ENCODE measurements at places on chromosomes 4 and X.

GRCh38 chrX:9825966-9826365, 39.7 kb downstream of the SHROOM2 start:
- DNase-seq = no peak

- no peak for DNase-seq
Measured at GRCh38 chr4:153521478-153521877, 55.3 kb downstream of the TMEM131L start.

DNA sequence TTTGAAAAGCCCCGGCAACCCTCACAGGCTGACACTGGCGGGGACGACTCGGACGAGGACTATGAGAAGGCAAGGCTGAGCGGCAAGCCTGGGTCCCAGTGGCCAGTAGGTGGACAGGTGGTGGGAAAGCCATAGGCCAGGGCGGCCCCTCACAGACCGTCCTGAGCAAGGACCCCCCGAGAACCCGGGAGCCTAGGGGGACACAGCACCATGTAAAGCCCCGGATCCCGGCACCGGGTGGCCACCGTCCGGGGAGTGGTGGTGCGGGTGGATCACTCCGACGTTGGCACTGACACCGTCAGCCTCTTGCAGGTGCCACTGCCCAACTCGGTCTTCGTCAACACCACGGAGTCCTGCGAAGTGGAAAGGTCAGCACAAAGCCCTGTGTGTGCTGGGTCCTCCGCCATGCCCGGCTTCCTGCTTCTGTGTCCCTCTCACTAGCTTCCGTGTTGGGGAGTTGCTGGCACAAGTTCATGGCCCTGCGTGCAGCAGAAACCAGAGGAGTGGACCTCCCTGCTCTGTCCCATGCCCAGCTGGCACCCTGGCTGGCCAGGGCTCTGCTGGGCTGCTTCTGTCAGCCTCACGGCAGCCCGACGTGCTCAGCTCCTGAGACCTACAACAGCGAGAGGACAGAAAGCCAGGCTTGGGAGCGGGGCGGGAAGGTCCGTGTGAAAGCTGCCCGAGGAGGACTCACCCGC, 11.9 kb upstream of the ADD1 start:
- DNase-seq = no peak

GRCh38 chr4:115126491-115126890, 13.1 kb upstream of the NDST4 start:
- no peak for DNase-seq

DNA sequence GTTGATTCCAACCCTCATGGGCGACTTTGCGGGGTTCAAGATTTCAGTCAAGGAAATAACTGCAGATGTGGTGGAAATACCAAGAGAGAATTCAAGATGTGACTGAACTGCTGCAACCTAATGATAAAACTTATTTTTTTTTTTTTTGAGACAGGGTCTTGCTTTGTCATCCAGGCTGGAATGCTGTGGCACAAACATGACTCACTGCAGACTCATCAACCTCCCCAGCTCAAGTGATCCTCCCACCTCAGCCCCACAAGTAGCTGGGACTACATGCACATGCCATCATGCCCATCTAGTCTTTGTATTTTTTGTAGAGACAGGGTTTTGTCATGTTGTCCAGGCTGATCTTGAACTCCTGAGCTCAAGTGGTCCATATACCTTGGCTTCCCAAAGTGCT, 19.5 kb upstream of the WDFY3 start:
- no peak for DNase-seq

DNA sequence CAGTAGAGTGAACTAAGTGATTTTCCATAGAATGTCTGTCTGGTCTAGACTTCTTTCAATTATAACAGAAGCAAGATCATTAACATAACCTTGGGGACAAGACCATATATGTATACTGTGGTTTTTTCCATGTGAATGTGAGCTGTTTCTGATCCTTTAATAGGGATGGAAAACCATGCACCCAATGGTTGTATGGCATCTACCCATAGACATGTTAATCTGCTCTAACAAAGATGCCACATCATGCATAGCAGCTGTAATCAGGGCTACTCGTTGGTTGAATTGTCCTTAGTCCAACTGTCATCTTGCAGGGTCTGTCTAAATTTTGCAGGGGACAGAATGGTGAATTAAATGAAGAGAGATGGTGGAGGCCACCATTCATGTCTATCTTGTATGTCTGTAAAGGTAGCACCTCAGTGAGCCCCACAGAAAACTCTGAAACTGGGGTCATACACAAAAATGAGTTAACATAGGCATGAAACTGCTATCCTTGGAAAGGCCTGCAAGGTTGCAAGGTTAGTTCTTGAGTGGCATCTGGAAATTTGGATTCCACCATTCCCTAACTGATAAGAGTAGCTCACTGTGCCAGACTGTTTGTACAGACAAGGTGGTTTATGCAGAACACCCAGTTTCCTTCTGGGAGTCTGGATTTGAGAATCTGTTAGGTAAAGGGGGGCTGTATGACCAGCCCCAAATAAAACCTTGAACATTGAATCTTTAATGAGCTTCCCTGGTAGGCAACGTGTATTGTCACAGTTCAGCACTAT, 16.5 kb downstream of the THAP6 start:
- DNase-seq = no peak

- DNase-seq = no peak
Measured at GRCh38 chrX:66016905-66017658, 22.8 kb downstream of the VSIG4 start.

DNA sequence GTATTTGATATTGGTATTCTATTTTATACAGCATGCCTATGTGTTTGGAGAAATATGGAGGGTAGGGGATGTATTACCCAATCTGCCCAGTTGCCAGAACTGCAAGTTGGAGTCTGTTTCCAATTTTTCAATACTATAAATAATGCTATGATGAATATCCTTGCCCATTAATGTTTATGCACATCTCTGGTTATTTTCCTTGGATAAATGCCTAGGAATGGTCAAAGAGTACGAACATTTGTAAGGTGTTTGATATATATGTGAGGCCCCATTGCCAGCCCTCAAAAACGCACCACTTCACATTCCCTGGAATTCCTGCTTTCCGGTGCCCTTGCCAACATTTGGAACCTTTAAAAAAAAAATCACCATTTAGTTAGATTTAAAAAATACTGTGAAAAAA, 34.3 kb downstream of the CLDN34 start:
- no peak for DNase-seq

DNA sequence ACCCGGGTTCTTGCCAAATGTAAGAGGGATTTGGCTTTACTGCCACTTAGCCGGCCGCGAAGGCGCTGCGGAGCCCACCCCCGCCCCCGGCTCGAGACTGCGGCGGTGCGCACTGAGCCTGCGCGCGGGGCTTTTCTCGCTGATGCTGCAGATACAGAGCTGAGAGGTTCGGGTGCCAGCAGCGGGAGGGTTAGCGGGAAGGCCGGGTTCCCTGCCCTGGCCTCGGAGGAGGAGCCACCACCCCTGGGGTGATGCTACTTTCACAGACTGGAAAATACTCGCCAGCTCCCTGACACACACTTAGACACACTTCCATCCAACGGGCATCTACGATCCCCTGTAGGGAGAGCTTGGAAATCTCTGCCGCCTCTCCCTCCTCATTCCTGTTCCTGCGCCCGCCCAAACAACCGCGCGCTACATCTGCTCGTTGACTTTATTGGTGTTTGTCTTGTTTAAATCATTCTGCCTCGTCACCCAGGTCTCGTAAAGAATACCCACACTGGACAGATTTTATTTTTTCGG, 2.1 kb upstream of the PCDH7 start:
- DNase-seq = no peak

GRCh38 chr4:74087481-74087880, 11.5 kb downstream of the CXCL2 start:
- no peak for DNase-seq

- no peak for DNase-seq
Measured at GRCh38 chr4:130080872-130081451, 985.0 kb downstream of the C4orf33 start.

DNA sequence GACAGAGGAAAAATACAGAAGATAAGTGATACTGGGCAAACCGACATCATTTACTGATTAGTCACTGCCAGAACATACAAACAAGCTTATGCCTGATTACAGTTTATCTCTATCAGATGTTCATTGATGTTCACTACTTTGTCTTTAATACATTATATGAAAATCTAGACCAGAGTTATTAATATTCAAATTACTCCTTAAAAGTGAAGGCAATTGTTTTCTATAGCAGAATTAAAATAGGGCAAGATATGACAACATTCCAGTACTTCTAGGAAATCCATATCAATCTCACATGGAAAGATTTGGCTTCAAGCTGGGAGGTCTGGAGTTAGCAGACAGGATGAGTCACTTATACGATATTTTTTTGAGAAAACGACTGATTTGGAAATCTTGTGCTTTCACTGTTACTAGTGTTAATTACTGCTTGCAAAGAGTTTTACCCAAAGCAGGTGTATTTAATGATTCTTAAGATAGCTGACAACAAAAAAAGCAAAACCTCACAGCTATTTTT, 31.8 kb downstream of the HPGD start:
- no peak for DNase-seq

DNA sequence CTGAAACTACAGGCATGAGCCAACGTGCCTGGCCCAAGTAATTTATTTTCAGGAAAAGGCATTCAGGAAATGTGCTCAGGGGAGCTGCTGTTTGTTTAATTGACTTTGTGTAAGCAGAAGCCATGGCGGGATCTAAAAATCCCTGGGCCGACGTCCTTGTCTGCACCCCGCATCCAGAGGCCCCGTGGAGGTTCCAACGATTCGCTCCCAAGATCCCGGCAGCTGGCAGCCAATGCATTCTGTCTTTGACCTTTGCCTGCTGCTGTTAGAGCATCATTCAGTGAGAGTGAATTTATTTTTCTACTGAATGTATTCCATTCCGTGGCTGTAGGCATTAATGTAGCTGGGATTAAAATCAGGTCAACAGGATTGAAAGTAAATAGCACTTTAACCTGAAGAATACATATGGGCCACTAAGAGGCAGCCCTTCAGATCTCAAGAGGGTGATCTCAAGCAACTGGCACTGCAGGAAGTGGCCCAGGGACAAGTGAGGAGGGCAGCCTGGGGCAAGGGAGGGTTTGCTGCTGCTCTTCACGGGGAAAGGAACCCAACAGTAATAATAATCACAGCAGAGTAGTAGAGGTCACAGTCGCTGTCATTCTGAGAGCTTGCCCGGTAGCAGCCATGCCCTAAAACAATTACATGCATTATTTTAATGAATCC, 75.2 kb downstream of the PSAPL1 start:
- DNase-seq = no peak

- DNase-seq = no peak
Measured at GRCh38 chrX:16601885-16602284, 48.1 kb upstream of the S100G start.

DNA sequence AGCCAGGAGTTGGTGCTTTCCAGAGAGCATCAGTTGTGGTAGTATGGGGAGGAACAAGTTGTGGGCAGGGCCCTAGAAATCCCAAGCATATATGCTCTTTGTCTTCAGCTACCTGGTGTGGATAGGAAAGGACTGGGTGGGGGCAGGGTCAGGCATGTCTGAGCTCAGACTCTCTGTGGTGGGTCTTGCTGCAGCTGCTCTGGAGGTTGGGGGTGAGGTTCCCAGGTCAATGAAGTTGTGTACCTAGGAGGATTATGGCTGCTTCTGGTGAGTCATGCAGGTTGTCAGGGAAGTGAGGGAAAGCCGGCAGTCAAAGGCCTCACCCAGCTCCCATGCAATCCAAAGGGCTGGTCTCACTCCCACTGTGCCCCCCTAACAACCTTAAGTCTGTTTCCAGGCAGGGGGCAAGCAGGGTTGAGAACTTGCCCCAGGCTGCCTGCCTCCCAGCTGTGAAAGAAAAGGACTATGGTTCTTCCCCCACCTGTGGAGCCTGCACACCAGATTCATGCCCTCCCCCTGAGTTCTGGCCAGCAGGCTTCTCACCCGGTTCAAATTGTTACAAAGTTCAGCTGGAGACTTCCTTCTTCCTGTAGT, 30.4 kb upstream of the QRFPR start:
- no peak for DNase-seq

DNA sequence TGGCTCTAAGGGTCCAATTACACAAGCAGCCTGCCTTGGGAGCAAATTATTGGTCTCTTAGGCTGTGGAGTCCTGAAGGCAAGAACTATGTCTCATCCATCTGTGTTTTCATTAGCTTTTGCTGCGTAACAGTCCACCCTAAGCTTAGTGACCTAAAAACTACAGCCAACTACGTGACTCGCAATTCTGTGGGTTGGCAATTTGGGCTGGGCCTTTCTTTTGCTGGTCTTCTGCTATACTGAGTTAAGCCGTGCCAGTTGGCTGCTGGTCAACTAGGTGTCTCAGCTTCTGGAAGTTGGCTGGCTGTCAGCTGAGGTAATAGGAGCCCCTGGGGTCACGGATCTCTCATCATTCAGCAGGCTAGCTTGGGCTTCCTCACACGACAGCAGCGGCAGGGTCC, 205.6 kb upstream of the S100G start:
- no peak for DNase-seq

DNA sequence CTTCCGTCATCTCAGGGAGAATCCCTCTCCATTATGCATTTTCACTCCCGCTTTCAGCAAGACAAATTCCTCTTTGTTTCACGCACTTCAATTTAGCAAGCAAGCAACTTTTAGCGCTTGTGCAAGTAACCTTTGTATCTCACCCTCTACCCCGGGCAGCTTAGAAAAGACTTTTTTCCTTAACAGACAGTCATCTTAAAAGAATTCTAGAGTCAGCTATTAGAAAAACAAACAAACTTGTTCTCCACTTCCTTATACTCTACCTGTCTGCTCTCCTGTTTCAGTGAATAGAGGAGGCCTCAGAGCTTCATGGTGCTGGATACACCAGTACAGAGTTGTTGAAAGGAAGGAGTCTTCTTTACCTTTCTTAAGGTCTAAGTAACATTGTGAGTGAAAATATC, 12.1 kb downstream of the TIGD2 start:
- no peak for DNase-seq

DNA sequence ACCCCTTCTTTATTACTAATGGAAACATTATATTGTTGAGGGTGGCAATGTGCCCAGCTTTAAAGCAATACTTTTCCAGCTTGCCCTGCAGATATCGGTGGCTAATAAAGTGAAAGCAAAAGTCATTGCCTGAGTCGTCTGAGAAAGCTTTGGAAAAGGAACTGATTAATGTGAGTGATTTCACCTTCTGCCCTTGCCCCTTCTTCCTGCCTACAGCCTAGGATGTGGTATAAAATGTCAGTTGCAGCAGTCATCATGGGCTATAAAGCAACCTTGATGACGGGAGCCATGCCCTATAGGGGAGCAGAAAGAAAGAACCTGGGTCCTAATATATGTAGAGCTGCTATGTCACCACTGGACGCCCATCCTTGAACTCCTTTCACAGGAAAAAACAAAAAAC, 132.4 kb upstream of the USP9X start:
- no peak for DNase-seq

DNA sequence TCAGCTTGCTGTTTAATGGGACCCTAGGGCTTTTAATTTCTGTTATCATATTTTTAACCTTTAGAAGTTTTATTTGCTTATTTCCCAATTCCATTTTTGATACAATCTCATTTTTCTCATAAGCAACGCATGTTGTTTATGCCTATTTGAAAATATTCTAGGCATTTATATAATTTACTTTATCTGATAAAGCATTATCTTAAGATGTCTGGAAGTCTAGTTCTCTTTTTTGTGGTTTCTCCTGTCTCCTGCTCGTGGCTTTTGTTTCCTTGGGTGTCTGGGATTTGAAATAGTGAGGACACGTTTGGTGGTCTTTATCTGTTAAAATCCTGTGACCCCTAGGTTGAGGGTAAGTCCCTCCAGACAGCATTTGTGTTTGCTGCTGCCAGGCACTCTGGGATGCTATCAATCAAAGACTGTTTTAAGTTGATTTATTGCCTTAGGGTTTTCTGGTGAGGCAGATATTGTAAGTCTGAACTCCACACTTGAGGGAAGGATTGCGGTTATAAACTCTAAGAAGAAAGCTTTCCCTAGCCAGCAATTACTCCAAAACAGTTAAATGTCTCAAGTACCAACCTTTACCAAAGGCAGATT, 208.0 kb downstream of the PRDM5 start:
- DNase-seq = no peak
